ENCODE measurements at places on chromosomes 1 and 21. TPM values are rescaled to one million over a fixed set of nuclear protein-coding genes. Genes with fewer than 3 reads are reported as not detected.

LRRC71 gene
- not detected for total RNA-seq

GPATCH3 gene
- total RNA-seq = 14.2 TPM

GRCh38 chr1:159171688-159172501 is 480 bp downstream of the CADM3 start:
- H3K4me1 ChIP-seq = peaks cover 2% of the 10 kb centered on the region
- peaks cover 50% of the 10 kb centered on the region for H3K27me3 ChIP-seq
- no peak overlapping the region for H3K27ac ChIP-seq
- no peaks in the 10 kb centered on the region for H3K36me3 ChIP-seq

DNA sequence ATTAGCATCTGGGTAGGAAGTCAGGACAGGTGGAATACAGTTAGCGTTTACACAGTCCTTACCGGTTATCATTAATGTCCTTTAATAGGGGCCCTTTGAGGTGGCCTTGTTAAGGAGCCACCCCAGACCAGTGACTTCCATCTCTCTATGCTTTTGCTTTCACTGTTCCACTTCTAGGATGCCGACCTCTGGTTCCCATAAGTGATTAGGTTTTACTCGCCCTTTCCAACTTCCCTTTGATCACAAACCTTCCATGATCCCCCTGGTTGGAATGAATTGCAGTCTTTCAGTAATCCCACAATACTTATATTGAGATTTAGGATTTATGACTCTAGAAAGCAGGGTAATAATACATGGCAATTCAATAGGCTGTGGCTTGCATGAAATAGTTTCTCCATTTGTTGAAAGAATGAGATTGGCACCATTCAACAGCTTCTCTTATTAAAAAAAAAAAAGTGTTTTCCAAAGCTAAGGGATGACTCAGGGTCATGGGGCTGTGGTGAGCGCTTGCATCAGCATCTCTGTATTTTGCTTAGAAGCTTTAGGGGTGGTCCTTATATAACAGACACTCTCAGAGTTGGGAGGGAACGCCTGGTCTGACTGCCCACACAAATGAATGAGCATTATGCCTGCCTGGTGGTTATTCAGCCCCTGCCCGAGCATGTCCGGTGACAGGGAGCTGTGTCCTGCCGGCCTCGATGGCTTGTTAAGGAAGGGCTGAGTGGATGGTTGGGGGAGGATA is 110.5 kb downstream of the CNIH3 start:
- DNase-seq = no peak
- H3K27ac ChIP-seq = no peak overlapping the region
- no peaks in the 10 kb centered on the region for H3K36me3 ChIP-seq
- H3K4me1 ChIP-seq = no peaks in the 10 kb centered on the region
- H3K27me3 ChIP-seq = no peaks in the 10 kb centered on the region

- no peaks in the 10 kb centered on the region for H3K27me3 ChIP-seq
- no peaks in the 10 kb centered on the region for H3K36me3 ChIP-seq
- DNase-seq = no peak
- H3K4me1 ChIP-seq = no peaks in the 10 kb centered on the region
These were observed 70.9 kb downstream of the APP start for GRCh38 chr21:26099610-26100219.
